ENCODE measurements at places on chromosomes 1 and 21.

GRCh38 chr1:31626223-31627207 lies 9.0 kb downstream of the HCRTR1 start:
- no peak for DNase-seq

DNA sequence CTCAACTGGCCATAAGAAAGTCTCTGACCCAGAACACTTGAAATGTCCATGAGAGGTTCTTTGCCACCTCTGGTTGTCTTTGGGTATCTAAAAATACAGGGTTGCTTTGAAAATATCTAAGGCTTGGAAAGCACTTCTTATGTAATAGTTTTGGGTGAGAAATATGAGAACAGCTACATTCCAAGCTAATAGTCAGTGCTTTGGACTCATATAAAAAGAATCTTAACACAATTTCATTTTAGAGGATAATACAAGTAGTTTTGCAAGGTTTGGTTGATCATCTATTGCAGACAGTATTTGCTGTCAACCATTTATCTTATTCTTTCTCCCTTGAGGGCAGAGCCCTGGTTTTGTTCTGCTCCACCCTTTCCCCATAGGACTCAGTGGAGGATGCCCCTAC lies 207.5 kb downstream of the KCNK2 start:
- DNase-seq, result no peak

DNA sequence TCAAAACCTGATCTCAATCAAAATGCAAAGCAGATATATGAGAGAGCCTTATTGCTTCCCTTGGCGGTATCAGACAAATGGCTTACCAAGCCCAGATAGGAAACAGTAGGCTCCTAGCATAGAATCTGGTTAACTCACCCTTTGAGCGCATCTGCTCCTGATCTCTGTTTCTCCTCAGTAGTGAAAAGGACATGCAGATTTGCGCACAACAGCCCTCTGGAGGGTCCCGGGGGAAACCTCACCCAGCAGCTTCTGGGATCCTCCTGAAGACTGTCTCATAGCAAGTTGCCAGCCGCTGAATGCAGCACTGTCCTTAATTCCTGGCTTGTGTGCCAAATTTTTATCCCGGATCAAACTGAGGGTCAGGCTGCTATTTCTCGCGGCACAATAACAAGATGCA lies 192.2 kb downstream of the FASLG start:
- no peak for DNase-seq

DNA sequence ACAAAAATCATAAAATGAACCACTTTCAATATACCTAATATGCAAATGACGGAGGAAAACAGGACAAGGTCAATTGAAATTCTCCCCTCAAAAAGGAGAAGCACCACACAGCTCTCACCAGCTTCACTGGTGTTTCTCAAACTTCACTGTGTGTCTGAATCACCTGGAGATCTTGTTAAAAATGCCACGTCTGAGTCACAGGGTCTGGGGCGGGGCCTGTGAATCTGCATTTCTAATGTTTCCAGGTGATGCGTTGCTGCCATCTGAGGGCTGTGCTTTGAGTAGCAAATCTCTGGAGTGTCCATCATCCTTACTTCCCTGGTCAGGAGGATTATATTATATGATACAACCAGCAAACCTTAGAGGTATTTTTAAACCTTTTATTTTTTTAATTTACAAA lies 9.0 kb downstream of the CLDN19 start:
- peak; percentile 49 for DNase-seq

GRCh38 chr1:76314730-76315129 lies 240.2 kb downstream of the ST6GALNAC3 start:
- no peak for DNase-seq

DNA sequence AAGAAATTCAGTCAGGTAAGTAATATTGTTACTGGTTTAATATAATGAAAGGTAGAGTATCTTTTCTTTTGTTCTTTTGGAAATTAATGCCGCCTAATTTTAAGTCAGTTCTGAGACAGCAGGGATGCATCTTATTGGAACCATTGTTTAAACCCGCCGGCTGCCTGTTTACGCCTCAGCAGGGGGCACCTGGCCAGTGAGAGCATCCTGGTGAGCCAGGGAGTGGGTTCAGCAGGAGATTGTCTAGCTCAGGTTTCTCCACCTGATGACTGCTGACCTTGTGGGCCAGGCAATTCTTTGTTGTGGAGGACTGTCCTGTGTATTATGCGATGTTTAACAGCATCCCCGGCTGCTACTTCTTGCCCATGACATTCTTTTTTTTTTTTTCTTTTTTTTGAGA lies 30.2 kb downstream of the CHAF1B start:
- DNase-seq, result no peak

DNA sequence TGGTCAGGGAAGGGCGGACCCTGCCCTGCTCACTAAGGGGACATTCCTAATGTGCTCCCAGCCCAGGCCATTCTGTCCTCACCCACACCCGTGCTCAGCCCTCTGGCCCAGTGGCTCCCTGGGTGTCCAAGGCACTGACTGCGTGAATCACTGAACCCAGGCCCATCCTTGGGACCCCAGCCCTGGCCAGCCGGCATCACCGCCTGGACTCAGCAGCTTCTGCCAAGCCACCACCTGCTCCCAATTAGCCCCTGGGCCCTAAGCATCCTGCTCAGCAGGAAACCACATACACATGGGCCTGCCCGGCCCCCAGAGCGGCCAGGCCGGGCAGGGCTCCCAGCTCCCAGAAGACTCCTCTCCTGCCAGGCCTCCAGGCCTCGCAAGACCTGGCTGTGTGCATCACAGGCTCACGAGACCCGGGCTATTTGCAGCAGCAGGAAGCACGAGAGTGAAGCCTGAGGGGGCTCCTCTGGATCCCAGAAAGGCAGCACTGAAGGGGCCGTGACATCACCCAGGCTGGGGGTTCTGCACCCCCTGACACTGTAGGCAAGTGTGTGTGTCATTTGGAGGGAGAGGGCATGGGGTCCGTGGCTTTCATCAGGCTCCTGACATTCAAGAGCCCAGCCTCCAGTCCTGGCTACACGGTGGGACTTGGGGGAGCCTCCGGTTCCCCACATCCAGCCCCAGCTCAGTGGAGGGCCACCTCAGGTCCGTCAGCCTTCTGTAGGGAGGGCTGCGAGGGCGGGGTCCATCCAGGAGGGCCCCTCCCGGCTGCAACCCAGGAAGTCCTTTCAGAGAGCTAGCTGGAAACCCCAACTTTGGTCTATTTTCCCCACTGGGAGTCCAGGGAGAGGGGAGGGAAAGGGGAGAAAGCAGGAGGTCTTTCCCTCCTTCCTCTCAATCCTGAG lies 1.6 kb downstream of the MFAP2 start:
- no peak for DNase-seq

- no peak for DNase-seq
Measured at GRCh38 chr21:41707231-41707959, 59.5 kb downstream of the RIPK4 start.

- no peak for DNase-seq
Measured at GRCh38 chr1:184965439-184965838, 8.9 kb downstream of the NIBAN1 start.

GRCh38 chr1:24032981-24033380 lies 52.9 kb upstream of the SRSF10 start:
- no peak for DNase-seq

GRCh38 chr1:203096566-203096965 lies 10.8 kb upstream of the MYOG start:
- DNase-seq, result no peak

DNA sequence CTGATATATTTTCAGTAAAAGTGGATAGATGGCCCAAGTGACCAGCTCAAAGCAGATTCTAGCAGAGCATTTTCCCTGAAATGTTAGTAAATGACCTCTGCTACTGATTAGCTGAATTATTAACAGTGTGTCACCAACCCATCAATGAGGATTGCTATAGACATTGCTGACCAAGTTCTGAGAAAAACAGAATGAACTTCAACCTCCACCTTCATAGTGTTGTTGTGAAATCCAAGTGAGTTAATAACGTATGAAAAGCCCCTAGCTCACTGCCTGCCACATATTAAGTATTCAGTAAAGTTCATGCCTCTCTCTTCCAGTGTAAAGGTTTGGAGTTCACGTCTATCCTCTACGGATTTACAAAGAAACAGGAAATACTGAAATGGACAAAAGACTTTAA lies 15.8 kb downstream of the PLPP3 start:
- no peak for DNase-seq

DNA sequence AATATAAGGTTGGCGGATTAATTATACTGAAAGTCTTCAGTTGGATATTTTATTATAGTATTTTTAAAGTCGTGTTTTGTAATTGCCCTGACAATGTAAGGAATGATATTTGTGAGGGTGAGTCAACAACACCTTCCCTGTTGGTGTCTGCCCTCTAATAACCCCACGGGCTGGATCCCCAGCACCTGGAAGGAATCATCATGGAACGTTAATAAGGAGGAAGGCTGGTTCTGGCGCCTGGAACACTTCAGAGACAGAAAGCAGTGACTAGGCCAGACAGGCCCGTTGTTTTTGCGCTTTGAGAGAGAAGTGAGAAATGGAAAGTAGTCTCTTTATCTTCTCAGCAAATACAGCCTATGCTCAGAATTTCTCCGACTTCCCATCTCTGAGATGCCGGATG lies 31.6 kb downstream of the TEX35 start:
- DNase-seq, result no peak

DNA sequence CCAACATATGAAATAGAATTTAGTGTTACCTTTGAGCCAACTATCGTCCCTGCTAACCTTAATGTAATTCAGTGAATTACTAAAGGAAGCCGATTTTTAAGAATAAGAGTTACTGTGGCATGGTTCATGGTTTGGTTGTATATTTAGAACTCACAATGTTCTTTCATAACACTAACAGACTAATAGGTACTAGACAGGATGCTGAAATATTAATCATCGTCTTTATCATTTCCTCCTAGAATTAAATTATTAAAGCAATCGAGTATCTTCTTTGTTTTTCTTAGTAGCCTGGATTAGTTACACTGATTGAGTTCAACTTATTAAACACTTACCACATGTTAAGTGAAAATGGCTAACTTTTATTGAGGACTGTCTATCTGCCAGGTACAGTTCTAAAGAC lies 47.7 kb downstream of the TARBP1 start:
- DNase-seq, result no peak

GRCh38 chr1:119475866-119476439 lies 31.1 kb upstream of the HSD3B1 start:
- peak; percentile 29 for DNase-seq

GRCh38 chr21:46297338-46298271 lies 11.5 kb downstream of the YBEY start:
- no peak for DNase-seq

DNA sequence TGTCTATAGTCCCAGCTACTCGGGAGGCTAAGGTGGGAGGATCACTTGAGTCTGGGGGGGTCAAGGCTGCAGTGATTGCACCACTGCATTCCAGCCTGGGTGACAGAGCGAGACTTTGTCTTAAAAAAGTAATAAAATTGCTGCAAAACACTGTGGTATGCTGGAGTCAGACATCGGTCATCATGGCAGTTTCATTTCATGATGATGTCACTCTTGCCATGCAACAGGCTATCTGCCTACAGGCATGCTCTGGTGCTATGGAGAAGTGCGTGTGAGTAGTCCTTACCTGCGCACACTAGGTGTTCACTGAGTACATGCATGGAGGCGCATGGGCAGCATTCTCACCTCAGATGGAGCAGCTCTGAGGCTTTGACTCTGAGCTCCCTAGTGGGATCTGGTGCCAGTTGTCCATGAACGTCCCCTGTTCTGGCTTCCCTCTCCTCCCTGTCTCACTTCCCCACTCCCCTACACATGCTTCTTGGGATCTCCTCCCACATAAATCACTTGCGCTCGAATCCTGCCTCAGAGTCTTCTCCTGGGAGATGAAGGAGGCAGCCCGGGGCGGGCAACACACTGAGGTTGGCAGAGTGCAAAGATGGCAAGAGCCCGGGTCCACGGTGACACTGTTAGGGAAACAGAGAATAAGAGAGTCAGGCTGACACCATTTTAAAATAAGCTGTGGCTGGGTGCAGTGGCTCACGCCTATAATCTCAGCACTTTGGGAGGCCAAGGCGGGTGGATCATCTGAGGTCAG lies 10.4 kb upstream of the CELA3B start:
- DNase-seq, result no peak

DNA sequence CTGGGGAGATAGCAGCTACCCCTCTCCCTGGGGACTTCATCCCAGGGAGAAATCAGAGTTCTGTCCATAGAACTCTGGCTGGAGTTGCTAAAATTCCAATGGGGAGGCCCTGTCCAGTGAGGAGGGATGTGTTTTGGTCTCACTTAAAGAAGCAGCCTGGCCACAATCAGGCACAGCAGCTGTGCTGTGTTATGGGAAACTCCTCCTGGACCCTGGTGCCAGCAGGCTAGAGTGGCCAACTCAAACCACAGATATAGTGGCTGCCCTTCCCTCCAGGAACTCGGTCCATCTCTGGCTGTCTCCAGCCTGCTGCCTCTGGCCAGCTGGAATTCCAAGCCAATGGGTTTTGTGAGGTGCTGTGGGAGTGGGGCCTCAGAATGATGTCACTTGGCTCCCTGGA lies 37.4 kb upstream of the SAMD11 start:
- no peak for DNase-seq

- no peak for DNase-seq
Measured at GRCh38 chr1:245690156-245690690, 535.4 kb downstream of the KIF26B start.

- no peak for DNase-seq
Measured at GRCh38 chr1:236282425-236282716, 613 bp upstream of the ERO1B start.

GRCh38 chr1:159924025-159924790 lies 1.1 kb downstream of the TAGLN2 start:
- DNase-seq, result peak; percentile 67

DNA sequence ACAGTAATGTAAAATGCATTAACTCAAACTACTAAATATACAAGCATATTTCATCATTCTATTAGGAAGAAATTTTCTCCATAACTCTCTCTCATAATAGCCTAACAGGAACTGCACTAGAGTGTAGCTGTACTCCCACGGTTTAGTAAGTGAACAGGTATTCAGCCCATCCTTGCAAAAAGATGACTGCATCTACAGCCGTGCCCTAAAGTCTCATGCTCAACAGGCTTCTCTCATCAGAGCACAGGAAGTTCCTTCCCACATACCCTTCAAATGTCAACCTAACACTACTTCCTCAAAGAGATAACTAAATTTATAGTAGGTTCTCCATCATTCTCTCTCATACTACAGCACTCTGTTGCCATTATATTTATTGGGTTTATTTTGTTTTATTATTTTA lies 251.6 kb downstream of the AKT3 start:
- peak; percentile 27 for DNase-seq

GRCh38 chr1:158425027-158425426 lies 1.0 kb downstream of the OR10K2 start:
- DNase-seq, result no peak
